ENCODE measurements at places on chromosomes 7 and 10. TPM values are rescaled to one million over a fixed set of nuclear protein-coding genes. Genes with fewer than 3 reads are reported as not detected.

- DNase-seq = no peak
Observed at GRCh38 chr10:70743879-70744278, 41.3 kb downstream of the TBATA start.

GRCh38 chr10:113053091-113053490, 103.0 kb downstream of the TCF7L2 start:
- no peak for DNase-seq

DNA sequence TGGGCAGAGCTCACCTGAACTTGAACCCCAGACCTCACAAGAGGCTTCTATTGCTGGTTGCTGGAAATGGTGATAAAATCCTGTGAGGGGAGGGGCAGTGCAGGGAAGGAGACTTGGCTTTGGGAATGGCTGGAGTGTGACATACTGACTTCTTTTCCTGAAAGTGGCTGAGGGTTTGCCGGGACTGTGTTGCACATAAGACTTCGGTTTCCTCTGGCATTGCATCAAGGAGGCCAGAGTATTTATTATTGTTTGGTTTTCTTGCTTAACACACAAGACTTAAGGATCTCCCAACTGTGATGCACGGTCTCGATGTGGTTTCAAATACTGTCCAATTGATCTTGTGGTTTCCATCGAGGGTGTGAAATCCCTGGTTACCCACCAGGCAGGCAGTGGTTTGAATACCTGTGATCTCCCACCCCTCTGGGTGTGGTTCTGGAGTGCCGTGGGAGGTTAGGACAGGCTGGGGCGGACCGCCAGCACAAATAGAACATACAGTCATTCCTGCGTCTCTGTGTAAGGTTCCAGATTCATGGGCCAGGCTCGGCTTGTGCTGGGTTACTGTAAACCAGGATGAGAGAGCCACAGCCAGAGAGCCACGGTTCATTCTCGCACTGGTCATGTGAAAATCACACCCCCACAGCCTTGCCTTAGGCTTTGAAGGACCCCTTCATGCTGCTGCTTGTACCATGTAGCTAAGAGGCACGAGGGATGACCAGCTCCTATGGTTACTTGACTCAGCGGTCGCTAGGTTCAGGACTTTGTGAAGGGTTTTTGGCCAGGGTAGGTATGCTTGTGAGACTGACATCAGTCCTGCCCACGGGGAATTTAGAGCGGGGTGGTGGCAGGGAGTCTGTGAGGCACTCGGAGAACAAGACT, 39.2 kb downstream of the WBP1L start:
- DNase-seq = no peak

- DNase-seq = no peak
Observed at GRCh38 chr10:110457851-110458250, 39.9 kb upstream of the DUSP5 start.

DNA sequence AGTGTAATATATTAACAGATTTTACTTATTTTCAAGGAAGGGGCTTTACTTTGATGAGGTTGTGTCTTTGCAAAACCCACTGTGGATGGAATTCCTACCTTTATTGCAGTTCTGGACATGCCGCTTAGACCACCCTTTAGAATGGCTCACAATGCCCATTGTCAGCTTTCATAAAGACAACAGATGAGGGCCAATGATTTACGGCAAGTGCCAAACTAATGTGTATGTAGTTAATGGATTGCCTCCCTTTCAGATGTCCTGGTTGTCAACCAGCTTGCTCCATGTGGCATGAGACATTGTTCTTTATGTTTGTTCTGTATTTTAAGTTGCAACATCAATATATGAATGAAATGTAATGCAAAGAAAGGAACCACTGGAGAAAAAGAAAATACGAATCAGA, 35.0 kb upstream of the ELMO1 start:
- DNase-seq = no peak

GRCh38 chr10:55024713-55025112, 223.7 kb upstream of the PCDH15 start:
- no peak for DNase-seq

DNA sequence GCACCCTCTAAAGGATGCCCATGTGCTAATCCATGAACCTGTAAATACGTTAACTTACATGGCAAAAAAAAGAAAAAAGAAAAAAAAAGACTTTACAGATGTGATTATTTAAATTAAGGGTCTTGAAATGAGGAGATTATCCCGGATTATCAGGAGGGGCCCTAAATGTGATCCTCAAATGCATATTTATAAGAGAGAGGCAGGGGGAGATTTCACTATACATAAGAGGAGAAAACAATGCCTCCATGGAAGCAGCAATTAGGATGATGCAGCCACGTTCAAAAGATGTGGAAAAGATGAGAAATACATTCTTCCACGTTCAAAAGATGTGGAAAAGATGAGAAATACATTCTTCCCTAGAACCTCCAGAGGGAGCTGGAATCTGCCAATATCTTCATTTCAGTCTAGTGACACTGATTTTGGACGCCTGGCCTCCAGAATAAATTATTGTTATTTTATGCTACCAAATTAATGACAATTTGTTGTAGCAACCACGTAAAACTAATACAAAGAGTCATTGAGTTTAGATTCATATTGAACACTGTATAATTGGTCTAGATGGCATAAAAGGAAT, 328.4 kb upstream of the GNAI1 start:
- DNase-seq = no peak

- peak; percentile 97 for DNase-seq
Observed at GRCh38 chr7:7321681-7322080, 139.3 kb downstream of the C1GALT1 start.

- peak; percentile 32 for DNase-seq
Observed at GRCh38 chr7:33757563-33758165, 147.7 kb upstream of the BMPER start.

SLC26A5 gene
- not detected for total RNA-seq

CCDC172 gene
- not detected for total RNA-seq

ASB10 gene
- total RNA-seq = not detected
